ENCODE measurements at places on chromosomes 3 and 15.

DNA sequence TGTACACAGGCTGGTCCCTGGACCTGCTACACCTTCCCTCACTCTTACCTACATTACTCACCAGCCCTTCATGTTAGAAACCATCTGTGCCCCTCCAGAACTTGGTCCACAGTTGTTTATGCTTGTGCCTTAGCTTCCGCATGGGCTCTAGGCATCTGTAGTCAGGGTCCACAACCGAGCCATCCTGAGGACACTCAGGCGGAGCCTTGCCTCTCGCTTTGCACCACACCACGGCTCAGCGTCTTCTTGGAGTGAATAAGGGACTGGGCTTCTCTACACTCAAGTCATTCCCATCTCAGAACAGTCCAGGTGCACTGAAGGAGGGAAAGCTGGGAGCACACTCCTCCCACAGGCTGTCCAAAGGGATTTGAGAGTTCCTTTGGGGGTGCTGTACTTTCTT, 97.8 kb downstream of the HMG20A start:
- DNase-seq: no peak

DNA sequence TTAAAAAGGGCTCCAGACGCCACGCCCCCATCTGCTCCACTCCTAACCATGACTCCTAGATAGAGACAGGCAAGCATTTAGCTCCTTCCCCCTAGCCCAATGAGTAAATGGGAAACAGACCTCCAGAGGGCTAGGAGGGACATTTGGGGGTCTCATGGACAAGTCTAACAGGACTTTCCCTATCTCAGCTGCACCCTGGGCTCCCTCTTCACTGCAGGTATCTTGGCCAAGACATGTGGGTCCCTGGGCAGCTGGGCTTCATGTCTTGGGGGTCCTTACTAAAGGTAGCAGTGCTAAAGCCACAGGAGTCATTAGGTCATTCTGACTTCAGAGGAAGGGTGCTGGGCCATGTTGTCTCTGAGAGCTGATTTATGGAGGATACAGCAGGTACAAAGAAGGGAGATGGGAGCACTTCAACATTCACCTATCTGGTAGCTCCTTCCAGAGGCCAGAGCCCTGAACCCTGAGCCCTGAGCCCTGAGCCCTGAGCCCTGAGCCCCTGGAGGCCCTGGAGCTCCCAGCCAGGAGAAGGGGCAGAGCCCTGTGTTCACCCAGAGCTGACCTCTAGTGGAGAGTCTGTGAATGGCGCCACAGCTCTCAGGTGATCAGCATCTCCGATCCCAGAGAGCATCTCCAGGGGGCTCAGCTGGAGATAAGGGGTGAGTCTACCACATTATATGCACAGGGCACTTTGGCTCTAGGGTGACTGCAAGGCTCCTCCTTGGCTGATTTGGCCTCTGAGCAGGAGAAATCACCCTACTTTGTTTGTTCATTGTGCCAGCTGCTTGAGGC, 40.1 kb upstream of the EPHB1 start:
- peak; percentile 21 for DNase-seq

- DNase-seq: no peak
Observed at GRCh38 chr15:77706482-77707244, 74.0 kb upstream of the LINGO1 start.

- DNase-seq: no peak
Observed at GRCh38 chr3:150170852-150171520, 200.3 kb upstream of the PFN2 start.

DNA sequence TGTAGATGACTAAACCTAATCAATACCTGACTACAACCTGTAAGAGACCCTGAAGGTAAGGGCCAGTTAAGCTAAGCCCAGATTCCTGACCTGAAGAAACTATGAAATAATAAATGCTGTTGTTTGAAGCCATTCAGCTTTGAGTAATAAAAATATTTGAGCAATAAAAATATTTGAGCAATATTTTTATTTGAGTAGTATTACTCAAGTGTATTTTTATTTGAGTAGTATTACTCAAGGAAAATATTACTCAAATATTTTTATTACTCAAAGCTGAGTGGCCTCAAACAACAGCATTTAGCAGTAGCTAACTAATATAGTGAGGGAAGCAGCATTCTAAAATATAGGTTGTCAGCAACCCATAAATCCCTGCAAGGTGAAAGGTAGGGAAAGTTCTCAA, 143.8 kb upstream of the RARB start:
- DNase-seq: no peak

DNA sequence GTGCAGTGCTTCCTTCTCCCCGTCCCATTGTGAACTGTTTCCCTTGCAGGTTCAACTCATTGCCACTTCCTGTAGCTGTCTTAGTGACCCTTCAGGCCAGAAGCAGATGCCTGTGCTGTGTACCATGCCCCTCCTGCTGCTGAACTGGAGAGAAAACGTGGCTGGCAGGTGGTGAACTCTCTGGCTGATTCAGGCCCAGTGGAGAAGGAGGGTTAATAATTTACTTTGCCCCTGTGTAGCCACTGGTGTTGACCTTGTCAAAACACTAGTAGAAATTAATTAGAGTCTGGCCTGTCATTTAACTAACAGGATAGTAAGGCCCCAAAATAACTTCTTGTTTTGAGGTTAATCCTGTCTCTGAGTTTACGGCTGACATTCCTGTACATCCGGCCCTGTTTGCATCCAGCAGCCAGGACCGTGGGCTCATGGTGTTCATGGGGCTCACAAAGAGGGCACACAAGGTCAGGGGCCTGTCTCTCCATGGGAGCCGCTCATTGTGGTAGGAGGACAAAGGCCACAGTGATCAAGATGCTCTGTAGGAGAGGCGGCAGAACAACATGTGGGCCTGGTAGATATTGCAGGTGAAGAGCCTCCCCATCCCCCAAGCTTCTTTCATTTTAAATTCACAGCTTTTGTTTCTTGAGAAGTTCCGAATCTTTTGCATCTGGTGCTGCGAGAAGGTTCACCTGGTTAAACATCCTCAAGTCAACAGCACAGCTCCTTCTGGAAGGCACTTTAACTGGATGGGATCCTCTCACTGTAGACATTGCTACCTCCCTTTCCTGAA, 101.6 kb downstream of the CGNL1 start:
- DNase-seq: no peak

Data from A172 (cell line).